GDM1 (cell line): ENCODE measurements at places on chromosomes 2 and 18.

DNA sequence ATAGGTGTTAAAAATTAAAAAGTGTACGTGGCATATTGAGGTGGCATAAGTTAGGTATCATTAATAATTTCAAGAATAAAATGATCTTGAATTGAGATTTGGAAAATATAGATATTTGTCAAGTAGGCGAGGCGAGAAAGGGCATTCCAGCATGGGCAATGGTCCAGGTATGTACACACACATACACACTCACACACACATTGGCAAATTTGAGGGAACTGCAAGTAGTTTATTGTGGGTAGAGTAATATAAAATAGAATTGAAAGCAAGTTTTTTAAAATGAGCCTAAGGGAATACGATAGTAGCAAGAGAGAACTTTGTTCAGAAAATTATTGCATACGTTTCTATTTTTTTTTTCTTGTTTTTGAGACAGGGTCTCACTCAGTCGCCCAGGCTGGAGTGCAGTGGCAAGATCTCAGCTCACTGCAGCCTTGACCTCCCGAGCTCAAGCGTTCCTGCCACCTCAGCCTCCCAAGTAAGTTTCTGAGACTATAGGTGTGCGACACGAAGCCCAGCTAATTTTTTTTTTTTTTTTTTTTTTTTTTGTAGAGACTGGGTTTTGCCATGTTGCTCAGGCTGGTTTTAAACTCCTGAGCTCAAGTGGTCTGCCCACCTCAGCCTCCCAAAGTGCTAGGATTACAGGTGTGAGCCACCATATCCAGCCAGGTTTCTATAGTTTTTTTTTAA lies 96.7 kb upstream of the SLC39A10 start:
- no peak for DNase-seq

GRCh38 chr2:165239856-165240515 lies 772 bp downstream of the SCN2A start:
- no peak for DNase-seq

GRCh38 chr2:88885679-88886416 lies 194.4 kb downstream of the RPIA start:
- DNase-seq = peak; percentile 74

DNA sequence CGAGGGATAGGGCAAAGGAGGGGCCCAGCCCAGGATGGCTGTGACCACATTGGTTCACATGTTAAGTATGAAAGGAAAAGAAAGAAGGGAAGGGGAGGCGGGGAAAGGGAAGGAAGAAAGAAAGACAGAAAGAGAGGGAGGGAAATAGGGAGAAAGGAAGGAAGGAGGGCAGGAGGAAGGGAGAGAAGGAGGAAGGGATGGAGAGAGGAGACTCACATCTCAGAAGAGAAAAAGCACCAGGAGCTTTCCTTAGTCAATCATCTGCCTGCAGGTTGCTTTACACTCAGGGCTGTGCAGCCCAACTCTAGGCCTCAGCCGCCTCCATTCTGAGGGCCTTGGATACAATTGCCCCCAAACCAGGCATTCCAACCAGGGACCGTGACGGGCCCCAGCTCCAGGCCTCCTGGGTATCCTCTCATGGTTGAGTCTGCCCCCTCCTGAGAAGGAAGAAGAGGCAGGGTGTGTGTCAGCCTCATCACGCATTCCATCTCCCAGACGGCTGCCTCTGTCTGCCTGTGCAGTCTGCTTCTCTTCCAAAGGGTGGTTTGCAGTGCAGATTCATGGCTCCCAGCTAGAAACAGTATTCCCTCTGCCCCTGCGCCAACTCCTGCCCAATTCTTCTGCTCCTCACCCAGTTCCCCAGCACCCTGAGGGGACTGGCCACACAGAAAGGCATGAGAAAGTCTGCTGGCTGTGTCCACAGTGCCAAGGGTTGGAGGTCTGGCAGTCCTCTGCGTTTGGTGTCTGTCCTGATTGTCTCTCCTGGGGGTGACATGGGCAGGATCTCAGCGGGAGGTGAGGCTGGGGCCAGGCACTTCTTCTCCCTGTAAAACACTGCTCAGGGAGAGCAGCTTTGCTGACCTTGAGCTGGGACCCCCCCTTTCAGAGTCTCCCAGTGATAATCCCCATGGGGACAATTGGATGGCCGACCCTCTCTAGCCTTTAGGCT lies 163.3 kb downstream of the SMAD7 start:
- DNase-seq = no peak

DNA sequence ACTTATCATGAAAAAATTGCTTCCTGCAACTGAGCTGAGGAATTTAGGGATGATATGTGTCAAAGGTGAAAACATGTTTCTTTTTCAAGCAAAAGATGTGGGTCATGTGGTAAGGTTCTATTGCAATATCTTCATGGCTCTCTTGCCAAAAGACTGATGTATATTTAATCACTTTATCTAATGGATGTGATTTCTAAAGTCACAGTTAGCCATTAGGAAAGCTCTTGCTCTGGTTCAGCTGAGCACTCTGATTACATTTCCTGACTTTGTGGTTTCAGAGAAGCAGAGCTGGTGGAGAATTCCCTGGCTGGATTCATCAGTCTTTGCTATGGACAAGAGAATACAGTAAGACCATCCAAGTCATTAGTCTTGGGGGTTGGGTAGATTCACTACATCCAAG lies 24.4 kb downstream of the SCN9A start:
- no peak for DNase-seq

- no peak for DNase-seq
Measured at GRCh38 chr2:239669899-239670460, 269.2 kb upstream of the HDAC4 start.

GRCh38 chr2:169748319-169748718 lies 14.7 kb downstream of the KLHL23 start:
- no peak for DNase-seq

DNA sequence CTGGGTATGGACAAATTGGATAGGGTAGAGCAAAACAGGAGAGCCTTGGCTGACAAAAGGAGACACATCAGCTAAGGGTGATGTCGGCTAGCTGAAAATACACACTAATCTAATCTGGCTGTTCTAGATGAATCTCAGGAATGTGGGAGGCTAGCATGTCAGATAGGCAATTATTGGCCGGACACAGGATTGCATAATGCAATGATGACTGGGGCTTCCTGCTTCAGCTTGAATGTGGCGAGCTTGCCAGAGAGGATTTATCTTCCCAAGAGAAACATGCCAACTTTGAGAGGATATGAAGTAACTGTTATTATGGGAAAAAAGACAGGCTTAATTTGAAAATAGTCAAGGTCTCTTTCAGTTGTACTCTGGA lies 102.4 kb downstream of the TRIB2 start:
- no peak for DNase-seq

DNA sequence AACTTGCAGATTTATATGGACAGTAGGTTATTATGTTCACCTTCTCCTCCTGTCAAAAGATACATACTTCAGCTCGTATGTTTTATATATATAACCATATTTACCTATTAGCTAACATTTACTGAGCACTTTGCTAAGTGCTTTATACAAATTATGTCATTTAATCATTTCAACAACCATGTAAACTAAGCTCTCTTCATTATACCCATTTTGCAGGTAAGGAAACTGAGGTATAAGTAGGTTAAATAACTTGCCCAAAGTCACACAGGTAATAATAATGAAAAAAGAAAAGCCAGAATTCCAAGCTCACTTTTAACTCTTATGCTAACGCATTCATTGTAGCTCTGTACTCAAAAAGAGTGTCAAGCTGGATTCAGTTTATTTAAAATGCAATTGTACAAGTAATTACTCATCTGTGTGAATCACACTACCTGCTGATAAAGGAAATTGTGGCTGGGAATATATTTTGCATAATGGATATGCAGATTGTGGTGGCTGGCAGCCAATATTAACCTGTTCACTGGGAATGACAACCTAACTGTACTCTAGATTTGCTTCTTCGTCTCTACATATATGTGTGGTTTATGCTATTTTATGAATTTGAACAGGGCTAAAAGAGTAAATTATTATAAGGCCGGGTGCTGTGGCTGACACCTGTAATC lies 20.6 kb downstream of the SLC16A14 start:
- no peak for DNase-seq

DNA sequence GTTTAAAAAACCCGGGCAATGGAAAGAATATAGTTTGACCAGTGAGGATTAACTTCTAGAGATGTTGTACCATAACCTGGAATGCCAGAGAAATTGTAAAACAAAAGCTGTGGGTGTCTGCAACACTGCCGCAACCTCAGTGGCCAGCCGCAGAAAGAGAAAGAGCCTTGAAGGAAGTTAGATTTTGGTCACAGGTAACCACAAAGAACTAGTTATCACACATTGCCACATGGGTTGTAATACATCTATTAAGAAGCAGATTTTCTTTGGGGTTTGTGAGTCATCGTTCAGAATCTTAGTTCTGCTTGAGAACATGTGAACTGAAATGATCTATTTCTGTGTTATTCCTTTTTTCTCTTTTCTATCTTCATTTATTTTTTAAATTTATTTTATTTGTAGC lies 222.9 kb upstream of the AGAP1 start:
- peak; percentile 65 for DNase-seq

- DNase-seq = no peak
Measured at GRCh38 chr2:160408959-160409291, 84.7 kb downstream of the RBMS1 start.

- DNase-seq = no peak
Measured at GRCh38 chr2:118611691-118612090, 235.8 kb downstream of the EN1 start.

DNA sequence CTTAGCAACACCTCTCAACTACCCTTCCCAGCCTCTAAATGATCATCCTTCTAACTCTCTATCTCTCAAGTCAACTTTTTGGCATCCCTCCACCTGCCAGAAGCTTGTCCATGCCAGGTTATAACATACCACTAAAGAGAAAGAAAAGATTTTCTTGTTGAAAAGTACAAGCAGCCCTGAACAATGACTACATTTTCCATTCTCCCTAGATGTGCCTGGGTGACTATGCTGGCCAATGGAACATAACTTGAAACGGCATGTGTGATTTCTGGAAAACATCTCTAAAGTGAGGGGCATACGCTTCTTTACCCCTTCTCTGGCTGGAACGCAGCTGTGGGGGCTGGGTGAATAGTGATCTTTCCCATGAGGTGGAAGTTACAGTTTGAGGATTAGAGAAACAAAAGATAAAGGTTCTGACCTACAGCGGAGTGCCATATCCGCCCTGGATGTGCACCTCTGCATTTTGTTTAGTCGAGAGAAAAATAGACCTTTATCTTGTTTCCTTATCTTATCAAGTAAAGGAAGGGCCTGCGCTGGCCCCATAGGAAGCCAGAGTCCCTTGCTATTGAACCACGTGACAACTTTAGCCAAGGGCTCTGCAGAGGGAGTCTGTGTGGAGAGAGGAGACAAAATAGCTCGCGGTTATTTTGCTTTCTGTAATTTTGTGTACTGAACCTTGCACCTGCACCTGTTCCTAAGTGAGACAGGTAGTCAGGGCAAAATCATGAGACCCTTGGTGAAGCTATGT lies 436.8 kb downstream of the TGIF1 start:
- DNase-seq = no peak

DNA sequence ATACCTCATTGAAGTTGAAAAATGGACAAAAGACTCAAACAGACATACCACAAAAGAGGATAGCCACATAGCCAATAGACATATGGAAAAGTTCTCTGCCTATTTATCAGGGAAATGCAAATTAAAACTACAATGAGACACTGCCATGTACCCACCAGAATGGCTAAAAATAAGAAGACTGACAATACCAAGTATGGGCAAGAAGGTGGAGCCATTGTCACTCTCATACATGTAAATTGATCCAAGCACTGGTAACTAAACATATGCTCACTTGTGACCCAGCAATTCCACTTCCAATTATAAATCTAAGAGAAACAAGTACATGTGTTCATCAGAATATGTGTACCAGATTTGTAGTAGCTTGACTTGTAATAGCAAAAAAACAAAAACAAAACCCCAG lies 4.6 kb downstream of the LOXHD1 start:
- no peak for DNase-seq

DNA sequence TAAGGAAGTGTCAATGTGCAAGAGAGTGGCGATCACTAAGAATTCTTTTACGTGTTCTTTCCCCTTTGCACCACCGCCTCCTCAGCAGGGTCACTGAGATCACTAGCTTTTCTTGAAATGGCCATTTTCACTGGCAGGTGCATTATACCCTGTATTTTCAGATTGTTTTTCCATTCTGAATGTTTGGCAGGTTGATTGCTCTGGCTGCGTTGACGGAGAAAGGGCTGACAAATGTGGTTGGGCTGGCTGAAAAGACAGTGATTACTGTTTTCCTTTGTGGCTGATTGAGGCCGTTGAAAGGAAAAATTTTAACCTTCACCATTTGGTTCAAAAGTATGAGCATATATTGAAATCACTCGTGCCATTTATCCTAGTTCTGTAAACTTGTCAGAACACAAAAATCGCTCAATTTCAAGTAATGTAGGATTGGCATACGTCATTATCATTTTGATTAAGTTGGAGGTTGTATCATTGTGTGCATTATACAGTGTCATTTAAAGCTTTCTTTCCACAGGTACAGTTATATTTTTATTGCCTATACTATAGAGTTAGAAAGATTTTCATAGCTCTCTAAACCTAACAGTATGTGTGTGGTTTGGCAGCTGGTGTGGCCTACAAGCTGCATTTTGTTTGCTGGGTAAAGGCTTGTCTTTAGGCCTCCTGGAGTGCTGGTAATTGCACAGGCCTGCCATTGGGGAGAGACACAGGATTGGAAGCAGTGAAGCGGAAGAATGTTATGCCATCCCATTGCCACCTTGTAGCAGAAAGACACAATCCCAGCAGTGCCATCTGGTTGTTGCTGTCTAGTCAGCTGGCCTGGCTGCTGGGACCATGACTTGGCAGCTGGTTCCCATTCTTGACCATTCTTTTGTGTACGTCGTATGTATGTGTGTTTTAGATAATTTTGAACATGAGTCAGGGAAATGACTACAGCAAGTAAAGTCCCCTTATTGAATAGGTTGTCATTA lies 36.7 kb downstream of the DYNC1I2 start:
- DNase-seq = no peak

DNA sequence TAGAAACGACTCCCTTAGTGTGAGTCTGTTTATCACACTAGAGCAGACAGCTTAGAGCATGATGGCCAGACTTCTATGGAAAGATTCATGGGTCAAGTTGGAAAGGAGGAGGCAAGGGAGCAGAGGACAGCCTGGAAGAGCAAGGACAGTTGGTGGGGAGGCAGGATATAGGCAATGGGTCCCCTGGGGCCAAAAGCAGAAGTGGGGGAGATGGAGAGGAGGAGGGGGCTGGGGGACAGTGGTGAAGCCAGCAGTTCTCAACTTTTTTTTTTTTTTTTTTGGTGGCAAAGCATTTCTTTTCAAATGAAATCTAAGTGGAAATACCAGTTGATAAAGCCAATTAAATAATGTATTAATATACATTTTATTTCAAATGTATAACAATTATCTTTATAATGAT lies 197.9 kb downstream of the HRH4 start:
- DNase-seq = no peak

GRCh38 chr18:36912887-36913286 lies 84.0 kb downstream of the KIAA1328 start:
- DNase-seq = no peak

GRCh38 chr2:136110526-136110925 lies 7.4 kb downstream of the CXCR4 start:
- DNase-seq = no peak

GRCh38 chr2:236668531-236668969 lies 98.9 kb downstream of the ACKR3 start:
- DNase-seq = no peak
